Fibroblast of pulmonary artery (primary cell): ENCODE measurements at places on chromosomes 16 and 17.

DNA sequence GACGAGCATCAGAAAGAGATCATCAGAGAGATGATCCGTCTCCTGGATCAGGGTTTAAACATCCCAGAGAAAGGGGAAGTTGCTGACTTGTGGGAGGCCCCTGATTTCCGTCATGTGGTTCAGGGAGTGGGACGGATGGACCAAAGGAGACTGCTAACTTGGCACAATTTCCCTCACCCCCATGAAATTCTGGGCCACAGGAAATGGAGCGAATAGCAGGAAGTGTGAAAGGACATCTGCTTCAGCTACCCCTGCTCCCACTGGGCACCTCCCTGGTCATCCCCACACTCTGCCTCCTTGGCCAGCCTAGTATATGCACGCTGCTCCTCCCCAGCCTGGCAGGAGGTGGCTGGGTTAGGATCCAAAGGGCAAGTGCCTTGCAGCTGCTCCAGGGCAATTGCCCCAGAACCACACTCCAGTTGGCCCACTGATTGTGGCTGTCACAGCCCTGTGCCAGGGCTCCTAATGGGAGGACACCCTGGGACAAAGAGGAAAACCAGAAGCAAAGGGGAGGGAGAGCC is 1.3 kb downstream of the ARRB2 start:
- no peak for DNase-seq

DNA sequence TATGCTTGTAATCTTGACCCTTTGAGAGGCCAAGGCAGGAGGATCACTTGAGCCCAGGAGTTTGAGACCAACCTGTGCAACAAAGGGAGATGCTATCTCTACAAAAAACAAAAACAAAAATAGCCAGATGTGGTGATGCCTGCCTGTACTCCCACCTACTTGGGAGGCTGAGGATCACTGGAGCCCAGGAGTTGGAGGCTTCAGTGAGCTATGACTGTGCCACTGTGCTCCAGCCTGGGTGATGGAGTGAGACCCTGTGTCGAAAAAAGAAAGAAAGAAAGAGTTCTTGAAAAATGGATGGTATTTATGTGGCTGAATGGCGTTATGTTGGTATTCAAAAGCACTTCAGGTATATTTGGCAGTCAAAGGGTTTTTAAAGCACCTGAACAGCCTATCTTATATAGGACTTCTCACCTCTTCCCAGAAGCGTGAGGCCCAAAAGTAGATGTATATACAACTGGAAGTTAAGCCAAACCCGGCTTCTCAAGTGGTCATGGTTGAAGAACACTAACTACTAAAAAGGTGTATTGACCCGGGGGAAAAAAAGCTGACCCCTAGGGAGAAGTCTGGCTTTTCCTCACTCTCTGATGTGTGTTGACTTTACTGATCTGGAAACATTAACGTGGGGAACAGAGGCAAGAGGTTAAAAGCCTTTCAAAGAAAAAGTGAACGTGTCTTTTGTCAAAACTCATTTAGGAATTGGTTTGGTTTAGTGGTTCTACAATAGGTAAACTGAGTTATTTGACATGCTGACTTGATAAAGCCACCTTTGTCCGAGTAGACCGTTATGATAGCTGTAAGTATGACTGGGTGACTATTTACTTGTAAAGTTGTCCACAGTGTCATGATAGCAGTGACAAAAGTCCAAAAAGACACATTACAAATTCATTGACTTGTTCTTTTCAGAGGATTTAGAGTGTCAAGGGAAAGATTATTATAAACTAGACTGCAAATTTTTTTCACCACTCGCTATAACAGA is 183.4 kb downstream of the IRX3 start:
- no peak for DNase-seq

GRCh38 chr17:81601525-81602120 is 35.3 kb downstream of the NPLOC4 start:
- DNase-seq: peak; percentile 86

- no peak for DNase-seq
These were observed 306.9 kb upstream of the RBFOX1 start for GRCh38 chr16:7025616-7026190.

- DNase-seq: peak; percentile 95
These were observed 25.0 kb downstream of the TEX14 start for GRCh38 chr17:58666858-58667267.

GRCh38 chr17:58329035-58329809 is 627 bp upstream of the TSPOAP1 start:
- no peak for DNase-seq

DNA sequence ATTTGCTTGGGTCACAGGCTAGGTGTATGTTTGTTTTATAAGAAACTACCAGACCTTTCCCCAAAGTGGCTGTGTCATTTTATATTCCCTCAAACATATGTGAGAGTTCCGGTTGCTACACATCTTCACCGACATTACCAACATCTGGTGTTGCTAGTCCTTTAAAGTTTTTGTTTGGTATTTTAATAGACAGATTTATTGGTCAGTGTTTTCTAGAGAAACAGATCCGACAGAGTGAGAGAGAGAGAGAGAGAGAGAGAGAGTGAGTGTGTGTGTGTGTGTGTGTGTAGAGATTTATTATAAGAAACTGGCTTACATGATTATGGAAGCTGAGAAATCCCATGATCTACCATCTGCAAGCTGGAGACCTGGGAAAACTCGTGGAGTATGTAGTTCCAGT is 31.0 kb downstream of the LDHD start:
- DNase-seq: no peak

GRCh38 chr16:79844603-79845002 is 244.1 kb upstream of the MAF start:
- no peak for DNase-seq

- no peak for DNase-seq
These were observed 443.4 kb upstream of the SOX9 start for GRCh38 chr17:71677439-71677838.

DNA sequence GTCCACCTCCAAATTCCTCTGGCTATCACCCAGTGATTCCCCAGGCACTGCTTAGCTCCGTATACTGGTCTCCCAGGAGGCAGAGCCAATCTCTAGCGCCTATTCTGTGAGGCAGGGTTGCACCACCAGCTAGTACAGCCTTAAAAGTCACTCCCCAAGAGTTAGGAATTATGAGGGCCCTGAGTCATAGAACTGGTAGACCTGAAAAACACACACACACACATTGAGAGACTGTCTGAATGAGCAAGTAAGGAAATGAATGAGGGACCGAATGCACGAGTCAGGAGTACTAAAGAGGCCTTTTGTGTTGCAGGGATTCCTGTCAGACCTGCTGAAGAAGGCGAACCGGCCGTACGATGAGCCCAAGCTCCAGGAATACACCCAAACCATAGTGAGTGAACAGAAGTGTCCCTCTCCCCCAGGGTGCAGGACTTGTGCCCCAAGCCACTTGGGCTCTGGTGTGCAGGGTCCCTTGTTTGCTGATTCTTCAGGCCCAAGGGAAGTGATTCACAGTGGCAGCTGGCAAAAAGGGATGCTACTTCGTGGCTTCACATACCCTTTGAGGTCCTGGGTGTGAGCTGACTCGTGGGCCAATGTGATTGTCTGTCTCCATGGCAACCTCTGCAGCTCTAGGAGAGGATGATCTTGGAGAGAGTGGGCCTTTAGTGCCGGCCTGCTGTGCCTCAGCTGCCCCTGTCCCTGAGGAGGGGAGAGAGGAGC is 24.7 kb downstream of the CALB2 start:
- peak; percentile 2 for DNase-seq

DNA sequence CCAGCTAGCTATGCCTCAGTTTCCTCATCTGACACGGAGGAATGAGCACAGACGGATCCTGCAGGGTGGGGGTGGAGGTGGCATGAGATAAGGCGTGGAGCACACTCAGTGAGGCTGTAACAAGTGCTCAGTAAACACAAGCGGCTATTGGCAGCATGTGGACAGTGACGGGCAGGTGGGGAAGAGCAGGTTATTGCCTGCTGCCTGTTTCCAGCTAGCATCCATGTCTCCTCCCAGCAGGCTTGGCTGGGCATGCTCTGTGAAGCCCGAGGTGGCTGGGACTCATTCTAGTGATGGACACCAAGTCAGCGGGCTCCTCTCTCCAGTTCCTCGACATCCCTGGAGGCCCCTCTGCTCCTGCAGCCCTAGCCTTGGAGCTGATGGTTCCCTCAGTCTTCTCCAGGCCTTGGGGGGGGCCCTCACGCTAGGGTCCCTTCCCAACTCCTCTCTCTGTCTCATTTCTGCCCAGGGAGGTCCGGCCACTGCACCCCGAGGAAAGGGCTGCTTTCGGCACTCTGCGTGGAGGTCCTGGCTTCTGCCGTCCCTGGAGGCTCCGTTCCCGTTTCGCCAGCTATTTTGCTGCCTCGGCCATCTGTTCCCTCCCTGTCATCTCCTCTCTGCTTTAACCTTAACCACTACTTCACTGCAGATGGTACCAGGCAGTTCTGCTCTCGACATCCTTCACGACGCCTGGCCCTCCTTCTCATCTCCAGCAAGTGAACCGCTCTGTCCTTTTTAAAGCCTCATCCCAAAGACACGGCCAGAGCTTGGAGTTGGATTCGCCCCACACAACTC is 6.2 kb downstream of the RTN4RL1 start:
- no peak for DNase-seq

DNA sequence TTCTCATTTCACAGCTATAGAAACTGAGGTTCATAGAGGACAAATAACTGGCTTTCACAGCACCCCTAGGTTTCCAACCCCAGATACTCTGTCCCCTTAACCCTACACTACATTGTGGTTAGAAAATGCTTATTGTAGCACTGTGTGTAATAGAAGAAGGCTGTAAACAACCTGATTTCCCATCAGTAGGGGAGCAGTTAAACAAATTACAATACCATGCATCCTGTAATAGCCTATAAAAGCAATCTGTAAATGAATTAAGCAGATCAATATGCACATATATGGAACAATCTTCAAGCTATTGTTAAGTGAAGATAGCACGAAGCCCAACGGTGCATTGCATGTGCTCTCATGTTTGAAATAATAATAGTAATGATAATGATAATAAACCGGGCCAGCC is 39.2 kb upstream of the XPO6 start:
- no peak for DNase-seq

DNA sequence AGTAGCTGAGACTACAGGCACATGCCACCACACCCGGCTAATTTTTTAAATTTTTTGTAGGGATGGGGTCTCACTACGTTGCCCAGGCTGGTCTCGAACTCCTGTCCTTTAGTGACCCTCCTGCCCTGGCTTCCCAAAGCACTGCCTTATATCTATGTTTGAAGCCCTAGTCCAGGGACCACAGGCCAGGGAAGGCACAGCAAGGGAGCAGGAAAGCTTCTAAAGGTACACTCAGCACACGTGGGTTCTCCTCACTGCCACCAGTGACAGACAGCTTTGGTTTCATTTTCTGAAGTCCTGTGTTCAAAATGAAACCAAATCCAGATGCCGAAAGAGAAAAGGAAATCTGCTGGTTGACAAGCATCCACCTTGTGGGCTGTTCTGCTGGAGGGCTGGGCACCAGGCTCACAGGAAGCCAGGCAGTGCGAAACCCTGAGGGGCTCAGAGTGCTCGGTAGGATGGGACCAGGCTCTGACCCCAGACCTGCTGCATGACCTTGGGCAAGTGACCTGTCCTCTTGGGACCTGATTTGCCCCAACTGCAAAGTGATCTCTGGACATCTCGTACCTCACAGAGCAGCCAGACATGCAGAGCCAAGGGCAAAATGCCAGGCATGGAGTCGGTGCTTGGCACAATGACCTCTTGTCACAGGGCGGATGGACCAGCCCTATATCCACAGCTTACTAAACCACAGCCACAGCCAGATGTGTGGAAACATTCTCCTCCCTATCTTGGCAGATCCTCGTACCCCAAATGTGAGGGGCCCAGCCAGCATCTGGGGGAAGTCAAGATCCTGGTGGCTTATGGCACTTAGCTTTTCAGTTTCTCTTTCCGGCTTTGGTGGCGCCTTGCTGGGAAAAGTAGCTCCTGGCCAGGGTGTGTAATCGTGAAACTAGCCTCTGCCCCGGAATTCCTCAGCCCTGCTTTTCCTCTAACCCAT is 2.8 kb upstream of the SOCS1 start:
- no peak for DNase-seq

DNA sequence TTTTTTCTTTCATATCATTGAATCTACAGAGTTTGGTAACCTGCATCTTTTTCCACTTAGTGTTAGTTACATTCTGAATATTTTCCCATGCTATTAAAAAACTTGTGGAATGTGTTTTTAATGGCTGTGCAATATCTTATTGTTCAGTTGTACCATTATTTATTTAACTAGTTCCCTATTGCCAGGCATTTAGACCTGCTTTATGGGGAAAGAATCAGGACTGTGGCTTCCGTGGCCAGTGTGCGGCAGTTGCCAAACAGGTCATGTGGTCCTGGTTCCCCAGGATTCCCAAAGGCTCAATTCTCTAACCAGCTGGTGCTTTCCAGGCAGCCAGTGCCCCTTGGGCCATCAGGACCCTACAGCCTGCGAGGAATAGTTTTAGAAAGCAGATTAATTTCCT is 30.8 kb downstream of the NDEL1 start:
- DNase-seq: peak; percentile 39

DNA sequence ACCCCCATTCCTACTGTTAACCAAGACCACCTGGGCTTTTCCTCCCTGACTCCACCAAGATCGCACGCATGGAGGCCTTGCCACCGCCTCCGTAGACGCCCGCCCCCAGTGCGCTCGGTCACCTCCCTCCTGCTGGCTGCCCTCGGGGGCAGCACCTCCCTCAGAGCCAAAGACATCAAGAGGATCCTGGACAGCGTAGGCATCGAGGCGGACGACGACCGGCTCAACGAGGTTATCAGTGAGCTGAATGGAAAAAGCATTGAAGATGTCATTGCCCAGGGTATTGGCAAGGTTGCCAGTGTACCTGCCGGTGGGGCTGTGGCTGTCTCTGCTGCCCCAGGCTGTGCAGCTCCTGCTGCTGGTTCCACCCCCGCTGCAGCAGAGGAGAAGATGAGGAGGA is 1.2 kb downstream of the EFCAB3 start:
- no peak for DNase-seq

DNA sequence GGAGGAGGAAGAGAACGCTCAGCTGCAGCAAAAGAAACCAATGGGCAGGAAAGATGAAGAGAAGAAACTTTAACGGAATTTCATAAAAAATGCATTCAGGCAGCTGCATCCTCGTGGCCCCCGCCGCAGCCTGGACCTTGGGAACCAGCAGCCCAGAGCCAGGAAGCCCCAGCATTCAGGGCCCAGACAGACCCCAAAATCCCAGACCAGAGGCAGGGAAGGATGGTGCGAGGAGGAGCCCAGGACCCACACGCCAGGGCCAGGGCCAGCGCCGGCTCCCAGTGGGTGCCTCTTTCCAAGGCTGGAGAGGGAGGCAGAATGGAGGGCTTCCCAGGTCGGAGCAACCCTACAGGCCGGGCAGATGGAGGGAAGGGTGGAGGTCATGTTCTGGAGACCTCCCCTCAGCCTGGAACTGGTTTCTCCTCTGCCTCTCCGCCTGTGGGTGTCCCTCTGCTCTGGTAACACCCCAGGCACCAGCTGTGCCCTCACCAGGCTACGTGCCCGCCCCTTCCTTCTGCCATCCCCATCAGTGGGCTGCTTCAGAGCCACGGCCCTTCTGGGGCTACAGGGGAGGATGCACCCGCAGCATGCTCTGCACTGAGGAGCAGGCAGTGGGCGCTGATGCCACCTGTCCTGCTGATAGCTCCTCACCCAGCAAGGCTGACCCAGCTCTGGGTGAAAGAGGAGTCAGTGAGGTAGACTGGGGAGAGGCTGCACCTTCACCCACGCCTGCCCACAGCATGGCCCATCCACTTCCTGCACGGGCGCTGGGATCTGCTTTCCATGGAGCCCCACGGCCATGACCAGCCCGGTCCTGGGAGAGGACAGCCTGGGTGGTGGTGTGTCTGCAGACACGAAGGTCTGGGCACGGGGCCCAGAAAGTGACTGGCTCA is 1.2 kb upstream of the MIF4GD start:
- peak; percentile 49 for DNase-seq

- DNase-seq: no peak
These were observed 27.4 kb upstream of the GINS2 start for GRCh38 chr16:85716022-85716679.
